Stimulated activated CD4-positive, alpha-beta T cell treated with anti-CD3 and anti-CD28 coated beads, TNF-alpha, amount 100 ng/mL, for 1 hour (primary cell): ENCODE measurements at places on chromosomes 7 and 10.

DNA sequence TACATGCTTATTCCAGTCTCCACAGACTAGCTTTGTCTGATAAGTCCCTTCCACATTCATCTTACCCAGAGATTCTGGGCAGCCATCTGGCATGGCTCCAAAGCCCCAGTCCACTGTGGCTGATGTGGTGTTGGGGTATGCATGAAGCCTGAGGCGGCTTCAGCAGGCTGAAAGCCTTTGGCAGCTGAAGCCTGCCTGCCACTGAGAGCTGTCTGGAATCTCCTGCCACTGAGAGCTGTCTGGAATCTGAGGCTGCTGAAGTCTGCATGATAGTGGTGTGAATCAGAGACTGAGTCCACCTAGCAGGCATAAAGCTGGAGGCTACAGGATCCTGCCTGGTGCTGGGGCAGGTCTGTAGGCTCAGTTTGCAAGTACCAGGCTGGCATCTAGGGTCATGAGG, 87.1 kb downstream of the DYNC1I1 start:
- DNase-seq = no peak

DNA sequence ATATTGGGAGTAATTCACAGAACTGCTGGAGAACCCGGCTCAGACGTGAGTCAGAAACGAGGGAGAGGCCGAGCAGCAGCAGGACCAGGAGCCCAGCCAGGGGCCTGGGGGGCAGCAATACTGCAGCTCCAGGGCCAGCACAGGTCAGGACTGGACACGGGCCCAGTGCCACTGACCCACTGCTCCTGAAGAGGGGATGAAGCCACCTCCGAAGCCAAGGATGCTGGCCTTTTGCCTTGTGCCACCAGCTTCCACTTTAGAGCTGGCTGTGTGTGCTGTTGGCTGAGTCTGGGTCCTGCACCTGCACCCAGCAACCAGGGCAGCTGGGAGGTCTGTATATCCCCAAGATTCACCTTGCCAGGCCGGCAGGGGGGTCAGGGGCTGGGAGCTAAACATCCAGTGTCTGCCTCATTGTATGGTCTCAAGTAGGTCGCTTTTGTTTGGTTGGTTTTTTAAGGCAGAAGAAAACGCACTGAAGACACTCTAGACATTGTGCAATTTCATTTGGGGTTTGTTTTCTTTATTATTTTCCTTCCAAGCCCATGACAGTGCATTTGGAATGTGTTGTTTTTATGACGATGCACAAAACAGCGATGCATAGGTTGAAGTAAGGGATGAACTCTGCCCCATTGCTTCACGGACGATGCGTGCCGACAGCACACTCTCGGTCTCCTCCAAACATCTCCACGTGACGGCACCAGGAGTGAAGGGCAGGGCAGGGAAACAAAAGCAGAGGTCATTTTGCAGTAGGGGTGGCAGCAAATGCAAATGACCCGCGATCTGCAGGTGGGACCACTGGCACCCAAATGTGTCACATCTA, 27.7 kb upstream of the INSIG1 start:
- no peak for DNase-seq

DNA sequence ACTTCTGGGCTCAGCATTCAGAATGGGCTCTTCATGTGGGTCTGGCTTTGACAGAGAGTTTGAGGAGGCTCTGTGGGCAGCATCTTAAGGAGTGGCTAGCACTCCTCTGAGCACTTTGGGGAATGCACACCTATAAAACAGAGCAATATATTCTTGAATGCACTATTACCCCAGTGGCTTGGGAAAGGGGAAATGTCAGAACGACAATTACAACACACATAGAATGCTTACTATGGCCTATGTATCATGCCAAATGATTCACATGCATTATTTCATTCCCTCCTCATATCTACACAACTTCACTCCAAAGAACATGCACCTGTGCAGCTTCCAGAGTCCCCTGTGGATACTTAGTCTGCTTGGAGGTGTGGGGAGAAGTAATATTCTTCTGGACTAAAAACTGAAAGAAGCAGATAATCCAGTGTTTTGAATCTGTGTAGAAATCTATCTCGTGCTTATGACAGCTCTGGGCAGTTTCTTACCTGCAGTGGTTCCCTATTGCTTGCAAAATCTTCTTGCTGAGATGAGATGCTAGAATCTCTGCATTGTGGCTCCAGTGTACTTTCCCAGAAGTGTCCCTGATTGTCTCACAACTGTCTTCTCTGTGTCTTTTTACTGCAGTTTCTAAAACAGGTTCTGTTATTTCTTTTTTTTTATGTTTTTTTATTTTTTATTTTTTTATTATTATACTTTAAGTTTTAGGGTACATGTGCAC, 5.5 kb upstream of the MGAM start:
- DNase-seq = no peak

- no peak for DNase-seq
Measured at GRCh38 chr7:74665296-74665938, 7.9 kb downstream of the GTF2I start.

GRCh38 chr7:121006711-121007315, 18.3 kb downstream of the CPED1 start:
- no peak for DNase-seq

- DNase-seq = no peak
Measured at GRCh38 chr7:133963629-133964028, 163.5 kb upstream of the LRGUK start.

GRCh38 chr7:24227603-24228359, 56.2 kb upstream of the NPY start:
- DNase-seq = no peak

- no peak for DNase-seq
Measured at GRCh38 chr10:11823989-11824346, 812 bp downstream of the PROSER2 start.

DNA sequence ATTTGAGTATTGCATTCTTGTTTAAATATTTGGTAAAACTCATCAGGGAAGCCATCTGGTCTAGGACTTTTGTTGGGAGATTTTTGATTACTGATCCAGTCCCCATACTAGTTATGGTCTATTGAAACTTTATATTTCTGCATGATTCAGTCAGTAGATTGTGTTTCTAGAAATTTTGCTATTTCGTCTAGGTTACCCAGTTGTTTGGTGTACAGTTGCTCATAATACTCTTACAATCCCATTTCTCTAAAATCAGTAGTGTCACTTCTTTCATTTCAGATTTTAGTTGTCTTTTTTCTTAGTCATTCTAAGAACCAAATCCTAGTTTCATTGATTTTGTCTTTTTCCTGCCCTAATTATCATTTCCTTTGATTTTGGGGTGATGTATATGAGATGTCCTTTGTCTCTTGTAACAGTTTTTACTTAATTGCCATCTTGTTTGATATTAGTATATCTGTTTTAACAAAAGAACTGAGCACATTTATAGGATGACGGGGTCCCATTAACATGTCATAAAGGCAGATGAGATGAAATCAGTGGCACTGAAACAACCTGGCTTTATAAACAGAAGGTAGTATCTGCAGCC, 7.9 kb downstream of the MALSU1 start:
- DNase-seq = no peak
